ENCODE measurements at places on chromosomes 6 and 20.

- no peak for DNase-seq
Measured at GRCh38 chr6:63774961-63775360, 139.4 kb downstream of the PHF3 start.

GRCh38 chr20:49811825-49812506 lies 662 bp upstream of the SLC9A8 start:
- DNase-seq: no peak

DNA sequence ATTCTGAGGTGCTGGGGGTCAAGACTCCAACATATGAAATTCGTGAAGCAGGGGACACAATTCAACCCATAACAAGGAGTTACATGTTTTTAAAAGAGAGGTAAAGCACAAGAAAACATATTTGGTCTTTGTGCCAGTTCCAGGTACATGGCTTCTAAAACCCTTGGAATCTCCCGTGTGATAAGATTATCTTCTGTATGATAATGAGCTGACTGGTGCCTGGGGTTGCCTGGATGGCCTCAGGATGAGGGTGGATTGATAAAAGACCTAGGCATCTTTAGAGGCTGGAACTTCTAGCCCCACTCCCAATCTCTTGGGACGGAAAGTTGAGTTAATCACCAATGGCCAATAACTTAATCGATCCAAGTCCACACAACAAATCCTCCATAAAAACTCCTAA lies 87.0 kb downstream of the FAM217A start:
- DNase-seq: no peak

DNA sequence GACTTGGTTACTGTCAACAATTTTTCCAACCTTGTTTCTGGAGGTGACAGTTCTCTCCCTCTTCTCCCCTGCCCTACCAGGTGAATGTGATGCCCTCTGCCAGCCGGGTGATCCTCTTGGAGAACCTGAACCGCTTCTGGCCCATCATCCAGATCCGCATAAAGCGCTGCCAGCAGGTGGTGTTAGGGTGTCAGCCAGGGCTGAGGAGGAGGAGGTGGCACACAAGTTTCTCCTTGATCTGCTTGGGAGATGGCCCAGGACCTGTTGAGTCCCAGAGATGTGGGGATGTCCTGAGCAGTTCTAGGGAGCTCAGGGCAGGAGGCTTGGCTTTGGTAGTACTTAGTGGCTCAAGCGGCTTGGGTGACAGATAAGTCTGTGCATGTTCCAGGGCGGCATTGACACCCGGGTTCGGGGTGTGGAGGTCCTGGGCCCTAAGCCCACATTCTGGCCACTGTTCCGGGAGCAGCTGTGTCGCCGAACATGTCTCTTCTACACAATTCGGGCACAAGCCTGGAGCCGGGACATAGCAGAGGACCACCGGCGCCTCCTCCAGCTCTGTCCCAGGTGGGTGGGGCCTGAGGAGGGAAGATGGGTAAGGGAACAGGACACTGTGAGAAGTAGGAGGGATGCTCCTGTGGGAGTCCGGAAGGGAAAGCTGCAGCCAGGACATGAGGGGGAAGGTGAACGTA lies 21.2 kb downstream of the CUL9 start:
- no peak for DNase-seq

GRCh38 chr6:116059713-116060571 lies 749 bp downstream of the FRK start:
- DNase-seq: no peak

- DNase-seq: no peak
Measured at GRCh38 chr20:48689388-48689787, 138.4 kb downstream of the PREX1 start.

DNA sequence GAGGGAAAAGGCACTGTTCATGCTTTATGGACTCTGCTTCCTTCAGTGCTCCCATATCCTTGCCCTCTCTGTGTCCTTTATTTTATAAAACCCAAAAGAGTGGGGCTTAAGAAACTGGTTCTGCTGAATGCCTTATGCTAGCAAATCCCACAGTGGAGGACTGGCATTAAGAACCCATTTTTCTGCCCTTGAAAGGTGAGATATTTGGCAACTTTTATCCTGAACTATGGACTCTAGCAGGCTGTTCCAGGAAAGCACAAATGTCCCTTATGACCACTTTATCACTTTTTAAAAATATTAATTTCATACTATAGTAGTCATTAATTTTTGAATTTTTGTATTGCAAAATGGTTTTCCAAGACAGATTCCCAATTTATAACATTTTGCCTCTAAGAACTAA lies 93.3 kb downstream of the ADAT2 start:
- DNase-seq: no peak

GRCh38 chr20:12482661-12483060 lies 526.1 kb upstream of the SPTLC3 start:
- no peak for DNase-seq

GRCh38 chr6:157225575-157225995 lies 97.7 kb downstream of the TMEM242 start:
- DNase-seq: no peak

DNA sequence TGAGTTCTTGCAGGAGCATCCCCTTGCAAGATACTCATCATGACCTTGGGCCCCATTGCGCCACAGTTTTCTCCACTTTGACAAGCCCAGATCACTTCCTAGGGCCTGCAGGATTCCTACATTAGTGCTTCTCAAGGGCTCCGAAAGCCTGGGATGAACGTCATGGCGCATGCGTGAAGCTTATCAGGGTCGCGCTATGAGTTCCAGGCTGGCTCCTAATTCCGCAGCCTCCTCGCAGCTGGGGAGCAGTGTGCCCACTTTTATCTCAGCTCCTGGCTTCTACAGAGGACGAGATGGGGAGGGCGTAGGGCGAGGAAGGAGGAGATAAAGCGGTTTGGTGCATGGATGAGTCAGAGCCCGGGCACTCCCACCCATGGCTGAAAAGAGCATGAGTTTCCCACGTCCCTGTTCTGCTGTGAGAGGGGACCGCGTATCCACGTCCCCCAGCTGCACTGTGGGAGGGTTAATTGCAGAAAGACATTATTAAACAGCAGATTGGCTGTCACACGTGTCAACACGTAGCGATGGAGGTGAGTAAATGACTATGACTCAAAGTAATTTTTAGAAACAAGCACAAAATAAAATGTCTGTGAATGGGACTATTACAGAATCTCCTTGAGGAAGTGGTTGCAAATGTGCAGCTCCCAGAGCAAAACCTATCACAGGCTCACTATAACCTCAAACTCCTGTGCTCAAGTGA lies 72.9 kb upstream of the DSP start:
- peak; percentile 28 for DNase-seq
